Activated naive CD8-positive, alpha-beta T cell treated with anti-CD3 and anti-CD28 coated beads, Interleukin-2, amount 10 ng/mL, durations not matched to agents 7 days and 5 days (primary cell): ENCODE measurements at places on chromosomes 11 and 22.

- no peak for DNase-seq
Observed at GRCh38 chr22:46731246-46732040, 6.6 kb downstream of the CERK start.

GRCh38 chr22:38041760-38042487 is 15.3 kb upstream of the PICK1 start:
- DNase-seq: no peak

GRCh38 chr22:43561415-43562178 is 149.8 kb downstream of the MPPED1 start:
- DNase-seq: no peak

DNA sequence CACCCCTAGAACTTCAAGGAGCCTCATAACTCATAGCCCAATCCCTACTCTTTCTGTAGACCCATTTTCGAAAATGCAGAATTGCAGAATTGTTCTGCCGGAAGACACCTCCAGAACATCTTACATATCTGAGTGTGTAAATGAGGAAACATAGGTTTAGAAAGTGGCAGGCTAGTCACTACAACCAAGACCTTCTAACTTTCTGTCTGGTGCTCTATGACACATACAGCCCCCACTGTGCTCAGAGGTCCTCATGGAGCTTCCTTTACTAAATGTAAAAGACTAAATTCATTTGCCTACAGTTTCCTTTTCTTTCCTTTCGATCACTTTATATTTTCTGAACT is 132.1 kb upstream of the DDI1 start:
- DNase-seq: no peak

GRCh38 chr11:61744609-61745156 is 7.8 kb upstream of the MYRF start:
- DNase-seq: no peak

- no peak for DNase-seq
Observed at GRCh38 chr11:58193391-58193790, 4.5 kb downstream of the OR9Q2 start.

- DNase-seq: no peak
Observed at GRCh38 chr11:86726770-86727504, 54.5 kb upstream of the ME3 start.

GRCh38 chr11:126357969-126358762 is 2.7 kb downstream of the ST3GAL4 start:
- no peak for DNase-seq

DNA sequence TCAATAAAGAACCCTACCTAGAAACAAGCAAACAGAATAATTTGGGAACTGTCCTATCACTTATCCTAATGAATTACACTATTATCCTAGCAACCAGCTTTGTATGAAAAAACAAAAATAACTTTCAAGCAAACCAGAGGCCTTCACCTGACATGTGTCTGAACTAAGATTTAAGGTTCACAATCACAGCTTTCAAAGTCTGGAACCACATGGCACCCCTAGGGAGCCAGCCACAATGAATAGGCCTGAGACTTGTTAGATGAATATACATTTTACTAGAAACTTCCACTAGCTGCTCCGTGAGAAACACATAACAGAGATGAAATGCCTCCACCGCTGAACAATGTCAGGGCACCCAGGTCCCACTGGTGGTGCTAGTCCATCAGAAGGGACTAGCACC is 65.8 kb upstream of the CYP2D6 start:
- no peak for DNase-seq

- no peak for DNase-seq
Observed at GRCh38 chr22:46104170-46104880, 46.0 kb upstream of the PPARA start.
